ENCODE measurements at places on chromosomes 1 and 21.
A peak's percentile ranks its signal among the peaks of the same experiment; 100 is the strongest.

GRCh38 chr1:7069931-7070330 lies 284.7 kb downstream of the CAMTA1 start:
- DNase-seq: peak; percentile 16

DNA sequence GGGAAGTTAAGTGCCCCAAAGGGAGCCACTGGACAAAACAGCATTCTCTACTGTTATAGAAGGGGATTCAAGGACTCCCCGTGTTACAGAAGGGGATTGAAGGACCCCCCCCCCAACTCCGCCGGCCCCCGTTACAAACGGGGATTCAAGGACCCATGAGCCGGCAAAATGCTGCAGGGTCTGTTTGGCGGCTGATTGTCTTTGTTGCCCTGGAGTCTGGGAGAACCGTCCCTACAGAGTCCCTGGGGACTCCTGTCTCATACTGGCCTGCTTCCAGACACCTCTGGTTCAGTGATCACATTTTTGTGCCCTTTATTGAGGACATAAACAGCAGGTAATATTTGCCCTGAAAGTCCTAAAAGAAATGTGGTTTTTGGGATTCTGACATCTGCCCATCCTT lies 96.4 kb downstream of the SYF2 start:
- no peak for DNase-seq

DNA sequence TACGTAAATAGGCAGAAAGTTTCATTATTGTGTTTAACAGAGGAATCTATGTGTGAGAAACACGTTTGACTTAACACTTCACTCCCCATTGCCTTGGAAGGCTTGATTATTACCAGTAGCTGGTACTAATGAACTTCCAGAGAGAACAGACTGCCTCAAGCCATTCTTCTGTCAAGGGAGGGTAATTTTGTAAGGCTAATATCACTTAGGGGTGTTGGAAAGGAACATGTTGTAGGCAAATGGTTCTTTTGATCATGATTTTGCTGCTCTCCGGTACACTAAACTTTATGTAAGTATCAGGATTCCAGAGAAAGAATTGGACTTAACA lies 1.8 kb downstream of the LAMC1 start:
- DNase-seq: no peak

- no peak for DNase-seq
Measured at GRCh38 chr1:223003549-223003948, 139.5 kb downstream of the TLR5 start.

GRCh38 chr1:15577691-15578090 lies 7.2 kb downstream of the AGMAT start:
- DNase-seq: no peak

DNA sequence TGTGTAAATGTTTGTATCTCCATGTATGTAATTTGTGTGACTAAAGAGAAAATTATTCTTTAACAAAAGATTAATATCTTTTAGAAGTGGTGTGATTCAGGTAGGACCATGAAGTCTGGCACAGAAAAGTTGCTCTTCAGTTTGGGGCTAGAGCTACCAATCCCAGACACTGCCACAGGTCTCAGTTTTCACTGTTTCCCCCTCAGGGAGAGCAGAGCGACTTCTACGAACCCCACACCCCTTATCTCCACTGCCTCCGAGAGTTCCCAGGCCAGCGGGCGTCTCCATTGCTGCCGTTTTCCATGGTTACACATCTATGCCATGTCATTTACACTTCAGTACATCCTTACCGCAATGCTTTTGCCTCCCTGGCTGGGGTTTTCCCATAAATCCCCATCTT lies 93.0 kb upstream of the SMYD2 start:
- no peak for DNase-seq

GRCh38 chr1:94260635-94261387 lies 23.4 kb upstream of the ARHGAP29 start:
- no peak for DNase-seq

- peak; percentile 71 for DNase-seq
Measured at GRCh38 chr1:118960567-118961136, 27.5 kb downstream of the TBX15 start.

DNA sequence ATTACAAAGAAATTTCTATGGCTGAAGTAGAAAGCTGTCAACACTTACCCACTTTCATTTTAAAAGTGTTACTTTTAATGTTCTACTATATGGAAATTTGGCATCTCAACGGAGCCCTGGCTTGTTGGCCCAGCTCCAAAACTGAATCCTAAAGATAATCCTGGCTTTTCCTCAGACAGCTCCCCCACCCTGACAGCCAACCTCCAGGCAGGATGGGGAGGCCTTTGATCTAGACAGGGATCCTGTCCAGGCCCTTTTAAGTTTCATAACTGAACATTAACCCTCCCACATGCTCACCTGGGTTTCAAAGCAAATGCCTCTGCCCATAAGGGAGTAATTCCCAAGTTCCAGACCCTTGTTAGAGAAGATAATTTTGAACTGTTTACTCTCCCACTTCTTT lies 99.3 kb upstream of the RALGPS2 start:
- no peak for DNase-seq

GRCh38 chr1:31390071-31390470 lies 17.2 kb upstream of the FABP3 start:
- no peak for DNase-seq

DNA sequence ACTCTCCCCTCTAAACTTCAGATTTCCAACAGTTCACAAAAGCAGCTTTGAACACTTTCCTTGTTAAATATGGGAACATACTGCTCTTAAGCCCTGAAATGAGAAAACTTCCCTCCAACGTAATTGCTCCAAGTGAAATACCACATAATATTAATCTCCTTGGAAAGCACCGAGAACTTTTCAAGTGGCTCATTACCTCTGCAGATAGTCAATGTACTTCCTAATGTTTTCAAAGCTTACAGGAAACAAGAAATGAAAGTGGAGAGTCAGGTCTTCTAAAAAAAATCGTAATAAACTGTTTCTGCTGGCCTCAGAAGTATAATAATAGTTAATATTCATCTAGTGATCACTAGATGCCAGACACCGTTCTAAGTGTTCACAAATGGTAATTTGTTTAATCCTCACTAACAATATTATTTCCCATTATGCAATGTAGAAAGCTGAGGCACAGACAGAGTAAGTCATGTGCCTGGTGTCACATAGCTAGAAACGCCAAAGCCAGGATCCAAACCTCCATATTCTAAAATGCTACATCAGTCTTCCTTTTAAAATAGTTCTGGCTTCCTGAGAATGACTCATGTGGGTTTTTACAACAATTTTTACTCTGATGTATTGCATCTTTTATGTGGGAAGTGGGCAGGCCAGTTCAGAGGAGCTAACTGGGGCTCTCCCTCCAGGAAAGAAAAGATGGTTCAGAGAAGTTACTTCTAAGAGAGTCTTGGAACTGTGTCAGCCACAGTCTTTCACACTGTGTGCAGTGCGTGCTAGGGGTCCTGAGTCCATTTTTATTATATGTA lies 177.2 kb downstream of the PLPPR4 start:
- peak; percentile 85 for DNase-seq

GRCh38 chr1:23480187-23481025 lies 3.6 kb downstream of the ASAP3 start:
- no peak for DNase-seq

GRCh38 chr1:219109424-219110018 lies 64.2 kb upstream of the LYPLAL1 start:
- no peak for DNase-seq

DNA sequence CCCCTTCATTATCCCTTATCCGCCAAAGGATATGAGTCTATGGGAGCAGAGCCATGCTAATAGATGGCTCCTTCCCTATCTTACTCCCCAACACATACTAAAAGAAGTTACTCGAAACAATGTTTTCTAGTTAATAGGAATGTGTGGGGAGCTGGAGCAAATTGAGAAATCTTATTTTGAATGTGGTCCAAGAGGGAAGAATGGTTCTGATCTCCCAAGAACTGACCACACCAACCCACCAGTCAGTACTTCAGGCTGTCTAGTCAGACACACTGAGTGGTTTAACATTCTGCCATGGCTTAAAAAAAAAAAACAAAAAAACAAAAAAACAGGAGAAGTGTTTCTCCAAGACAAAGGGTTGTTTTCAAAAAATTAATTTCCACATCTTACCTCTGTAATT lies 31.5 kb upstream of the DNASE2B start:
- DNase-seq: peak; percentile 81

DNA sequence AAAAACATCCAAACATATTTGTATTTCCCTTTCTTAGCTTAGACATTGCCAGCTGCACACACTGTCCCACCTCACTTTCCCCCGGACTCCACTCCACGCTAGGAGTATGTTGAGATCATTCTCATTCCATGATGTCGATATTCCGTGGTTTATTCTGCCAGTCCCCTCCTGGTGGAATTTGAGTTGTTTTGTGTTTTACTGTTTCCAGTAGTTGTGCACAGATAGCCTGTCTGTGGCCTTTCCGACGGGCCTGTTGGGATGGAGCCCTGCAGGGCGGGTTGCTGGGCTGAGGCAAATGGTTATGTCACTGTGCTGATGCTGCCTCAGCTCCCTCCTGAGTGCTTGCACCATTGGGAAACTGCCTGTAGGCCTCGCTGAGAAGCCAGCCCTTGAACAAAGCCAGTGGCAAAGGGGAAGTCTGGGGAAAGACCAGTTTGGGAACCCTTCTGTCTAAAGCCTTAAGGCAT lies 12.8 kb downstream of the TRAPPC10 start:
- DNase-seq: peak; percentile 79

DNA sequence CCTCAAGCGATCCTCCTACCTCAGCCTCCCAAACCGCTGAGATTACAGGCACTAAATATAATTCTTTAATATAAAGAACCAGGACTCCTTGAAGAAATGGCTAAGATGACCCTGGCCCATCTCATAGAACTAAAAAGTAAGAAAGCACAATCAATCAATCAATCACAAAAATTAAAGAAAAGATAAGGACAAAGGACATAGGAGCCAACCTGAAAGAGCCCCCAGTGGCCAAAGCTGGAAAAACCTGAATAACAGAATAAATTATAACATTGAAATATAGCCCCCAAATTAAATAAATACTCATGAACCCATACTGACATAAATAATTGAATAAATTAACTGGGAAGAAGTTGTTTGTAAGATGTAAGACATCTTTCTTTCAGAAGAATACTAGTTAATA lies 8.9 kb downstream of the NUP210L start:
- no peak for DNase-seq

- no peak for DNase-seq
Measured at GRCh38 chr1:204992201-204992997, 50.6 kb upstream of the CNTN2 start.

DNA sequence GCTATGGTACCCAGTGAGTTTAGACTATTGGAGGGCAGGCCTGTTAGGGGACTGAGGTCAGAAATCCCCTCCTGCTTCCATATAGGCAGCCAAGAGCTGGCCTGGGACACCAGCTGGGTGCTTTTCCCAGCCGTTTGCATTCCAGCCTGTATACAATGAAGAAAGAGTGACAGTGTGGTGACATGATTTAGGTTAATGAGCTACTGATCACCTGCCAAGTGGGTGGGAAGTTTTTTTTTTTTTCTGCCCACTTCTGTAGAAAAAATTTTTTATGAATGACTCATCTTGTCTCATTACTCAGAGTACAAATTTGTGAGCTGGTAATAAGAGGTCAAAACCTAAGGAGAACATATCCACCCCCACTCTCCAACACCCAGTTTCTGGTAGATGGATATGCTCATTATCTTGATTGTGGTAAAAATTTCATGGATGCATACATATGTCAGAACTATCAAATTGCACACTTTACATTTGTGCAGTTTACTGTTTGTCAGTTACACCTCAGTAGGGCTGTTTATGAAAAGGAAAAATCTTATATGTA lies 16.4 kb upstream of the CGN start:
- peak; percentile 81 for DNase-seq

DNA sequence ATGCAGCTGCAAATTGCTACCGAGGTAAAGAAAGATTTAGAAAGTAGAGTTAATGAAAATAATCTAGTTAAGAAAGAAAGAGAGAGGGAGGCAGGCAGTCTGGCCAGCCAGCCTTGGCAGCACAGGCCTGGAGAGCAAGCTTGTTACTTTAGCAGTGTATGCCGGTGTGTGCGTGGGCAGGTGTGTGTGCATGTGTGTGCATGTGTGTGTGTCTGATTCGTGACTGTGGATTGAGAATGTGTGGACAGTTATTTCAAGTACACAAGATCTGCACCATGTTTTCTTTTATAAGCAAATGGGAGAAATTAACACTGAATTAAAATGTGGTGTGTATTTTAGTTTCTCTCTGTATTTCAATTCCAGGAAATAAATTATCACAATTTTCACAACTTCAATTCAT lies 211.6 kb downstream of the DSCAM start:
- DNase-seq: no peak

DNA sequence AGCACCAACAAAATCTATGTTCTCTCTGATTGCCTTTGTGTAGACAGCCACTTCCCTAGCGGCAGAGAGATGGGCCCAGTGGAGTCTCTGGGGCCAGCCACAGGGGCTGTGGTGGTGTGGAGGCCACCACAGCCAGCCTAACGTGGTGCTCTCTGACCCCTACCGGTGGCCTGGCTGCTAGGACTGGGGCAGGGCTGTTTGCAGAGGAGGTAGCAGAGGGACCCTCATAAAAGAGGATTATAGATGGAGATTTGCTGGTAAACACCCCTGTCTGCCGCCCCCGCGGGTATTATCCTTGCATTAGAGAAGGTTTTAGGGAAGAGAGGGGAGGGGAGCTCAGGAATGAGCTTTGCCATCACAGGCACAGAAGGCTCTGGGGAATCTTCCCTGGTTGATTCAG lies 310.3 kb upstream of the VAMP3 start:
- no peak for DNase-seq

- DNase-seq: no peak
Measured at GRCh38 chr1:47924270-47925048, 72.7 kb downstream of the TRABD2B start.

GRCh38 chr1:62311473-62311943 lies 7.7 kb downstream of the KANK4 start:
- no peak for DNase-seq

DNA sequence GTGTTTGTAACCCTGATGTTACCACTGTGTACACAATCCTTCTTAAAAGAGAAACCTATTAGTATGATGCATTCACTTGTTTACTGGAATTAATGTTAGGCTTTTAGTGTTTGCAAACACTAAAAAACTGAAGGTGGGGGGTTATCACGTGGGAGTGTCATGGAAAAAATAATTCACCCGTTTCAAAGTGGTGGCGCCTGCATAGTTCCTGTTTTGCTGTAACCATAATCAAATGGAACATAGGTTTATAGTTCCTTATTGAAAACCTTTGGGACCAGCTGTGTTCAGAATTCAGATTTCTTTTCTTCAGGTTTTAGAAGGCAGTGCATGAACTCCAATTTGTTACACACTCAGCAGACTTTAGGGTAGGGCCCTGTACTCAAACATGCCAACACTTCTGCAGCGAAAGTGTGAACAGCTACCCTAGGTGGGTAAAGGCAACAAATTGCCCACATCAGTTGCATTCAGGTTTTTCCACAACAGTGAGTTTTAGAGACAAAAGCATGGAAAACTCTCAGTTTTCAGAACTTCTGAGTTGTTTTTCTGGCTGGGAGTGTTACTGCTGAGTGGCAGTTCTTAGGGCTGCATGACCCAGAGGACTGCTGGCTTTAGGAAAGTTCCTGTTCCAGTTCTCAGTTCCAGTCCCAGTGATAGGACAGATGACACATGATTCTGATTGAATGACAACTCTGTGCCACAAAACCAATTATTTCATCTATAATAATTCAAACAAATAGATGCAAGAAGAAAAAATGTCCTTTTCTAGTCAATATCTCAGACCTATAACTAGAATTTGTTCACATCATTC lies 29.1 kb upstream of the IVNS1ABP start:
- no peak for DNase-seq

- DNase-seq: no peak
Measured at GRCh38 chr1:6512245-6512907, 20.9 kb upstream of the PLEKHG5 start.

GRCh38 chr1:157523774-157524493 lies 28.4 kb downstream of the FCRL5 start:
- DNase-seq: no peak

Data from fibroblast of lung (primary cell).